ENCODE measurements at places on chromosomes 4 and X. TPM values are rescaled to one million over a fixed set of nuclear protein-coding genes. Genes with fewer than 3 reads are reported as not detected.

Gene NAT8L
- 1.8 TPM for total RNA-seq

Gene TRIM75
- total RNA-seq = not detected

Gene TLL1
- 9.0 TPM for total RNA-seq

Gene PWWP3B
- 18.0 TPM for total RNA-seq

Gene F9
- total RNA-seq = not detected

Gene FAM241A
- 2.4 TPM for total RNA-seq

Gene SERTM2
- total RNA-seq = not detected

Gene GAB1
- 94.6 TPM for total RNA-seq

DNA sequence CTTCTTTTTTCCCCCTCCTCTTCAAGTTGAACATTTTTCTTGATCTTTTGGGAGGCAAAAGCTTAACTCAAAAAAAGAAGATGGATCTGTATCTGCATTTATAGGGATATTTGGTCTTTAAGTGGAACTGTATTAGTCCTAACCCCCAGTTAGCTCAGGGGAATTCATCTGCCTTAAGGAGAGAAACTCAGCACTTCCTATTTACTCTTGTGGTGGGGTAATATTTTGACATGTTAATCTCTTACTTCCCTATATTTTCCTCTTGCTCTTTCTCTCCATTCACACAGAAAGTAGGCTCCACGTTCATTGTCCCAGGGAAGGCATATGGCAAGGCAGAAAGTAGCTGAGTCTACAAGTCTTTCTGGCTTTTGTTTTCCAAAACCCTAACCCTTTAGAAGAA lies 5.3 kb downstream of the LRRC66 start:
- no peaks in the 10 kb centered on the region for H3K4me1 ChIP-seq
- no peak overlapping the region for H3K27ac ChIP-seq
- no peaks in the 10 kb centered on the region for H3K27me3 ChIP-seq
- no peak for DNase-seq
- no peak overlapping the region for H3K4me3 ChIP-seq
- H3K36me3 ChIP-seq = peaks cover 39% of the 10 kb centered on the region

GRCh38 chrX:108310506-108310905 lies 127.7 kb downstream of the COL4A6 start:
- no peaks in the 10 kb centered on the region for H3K36me3 ChIP-seq
- H3K4me1 ChIP-seq = no peaks in the 10 kb centered on the region
- DNase-seq = no peak
- no peak overlapping the region for H3K4me3 ChIP-seq

DNA sequence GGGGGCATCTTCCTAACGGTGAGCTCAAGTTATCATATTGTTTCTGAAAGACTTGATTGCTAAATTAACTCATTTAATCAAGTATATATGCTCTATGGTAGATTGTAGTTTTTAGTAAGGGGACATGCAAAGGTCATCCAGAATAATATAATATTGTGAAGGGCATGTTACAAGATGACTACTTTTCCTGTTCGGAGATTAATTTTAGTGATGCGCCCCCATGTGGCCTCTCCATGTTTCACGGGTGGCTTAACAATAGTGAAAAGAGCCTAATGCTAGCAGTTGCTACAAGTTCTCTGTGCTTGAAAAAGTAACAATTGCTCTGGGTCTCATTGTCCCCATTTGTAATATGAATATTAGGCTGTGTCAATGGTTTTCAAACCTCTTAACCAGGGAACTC lies 12.2 kb downstream of the SMPX start:
- no peak overlapping the region for H3K4me3 ChIP-seq
- H3K27ac ChIP-seq = no peak overlapping the region
- H3K36me3 ChIP-seq = no peaks in the 10 kb centered on the region

- H3K4me1 ChIP-seq = no peaks in the 10 kb centered on the region
- H3K4me3 ChIP-seq = no peak overlapping the region
- H3K27ac ChIP-seq = no peak overlapping the region
- no peaks in the 10 kb centered on the region for H3K27me3 ChIP-seq
- H3K36me3 ChIP-seq = peaks cover 71% of the 10 kb centered on the region
These were observed 69.4 kb downstream of the PDS5A start for GRCh38 chr4:39908284-39908683.

DNA sequence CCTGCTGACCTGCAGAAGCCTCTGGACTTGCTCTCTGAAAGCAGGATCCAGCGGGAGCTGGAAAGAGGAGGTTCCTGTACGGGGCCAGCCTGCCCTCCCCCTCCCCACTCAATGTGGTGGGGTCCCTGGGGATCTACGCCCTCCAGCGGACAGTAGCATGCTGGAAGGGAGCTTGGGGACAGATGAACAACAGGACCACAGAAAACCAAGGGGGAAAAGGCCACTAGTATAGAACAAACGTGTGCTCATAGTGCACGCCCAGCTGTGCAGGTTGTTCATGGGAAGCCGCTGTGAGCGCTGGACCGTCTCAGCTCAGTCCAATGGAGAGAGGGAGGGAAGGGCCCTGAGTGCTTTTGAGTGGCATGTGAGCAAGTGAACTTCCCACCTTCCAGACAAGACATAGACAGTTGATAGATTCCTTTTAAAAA lies 15.8 kb downstream of the HMX1 start:
- no peak for DNase-seq
- H3K27me3 ChIP-seq = peaks cover 79% of the 10 kb centered on the region
- no peaks in the 10 kb centered on the region for H3K36me3 ChIP-seq
- no peak overlapping the region for H3K27ac ChIP-seq

DNA sequence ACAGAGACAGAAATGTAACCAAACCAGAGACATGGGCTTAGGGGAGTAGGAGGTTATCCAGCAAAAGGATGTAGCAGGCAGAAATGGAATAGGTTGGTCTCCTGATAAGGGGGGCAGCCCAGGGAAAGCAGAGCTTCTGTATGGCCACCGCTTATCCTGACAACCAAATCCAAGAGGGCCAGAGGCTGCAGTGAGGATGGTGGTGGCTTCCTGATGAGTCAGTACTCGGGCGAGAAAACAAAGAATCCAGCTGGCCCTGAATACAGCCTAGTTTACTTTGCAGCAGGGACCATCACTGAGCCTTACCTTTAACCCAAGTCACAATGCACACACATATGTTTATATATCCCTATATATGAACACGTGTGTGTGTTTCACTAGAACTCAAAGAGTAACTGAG lies 129.7 kb upstream of the FTHL17 start:
- no peaks in the 10 kb centered on the region for H3K4me1 ChIP-seq
- no peak overlapping the region for H3K4me3 ChIP-seq
- no peaks in the 10 kb centered on the region for H3K36me3 ChIP-seq

- H3K4me3 ChIP-seq = no peak overlapping the region
- no peaks in the 10 kb centered on the region for H3K27me3 ChIP-seq
- no peak overlapping the region for H3K27ac ChIP-seq
- H3K4me1 ChIP-seq = no peaks in the 10 kb centered on the region
- no peaks in the 10 kb centered on the region for H3K36me3 ChIP-seq
These were observed 191.9 kb upstream of the MAB21L2 start for GRCh38 chr4:150389896-150390530.

DNA sequence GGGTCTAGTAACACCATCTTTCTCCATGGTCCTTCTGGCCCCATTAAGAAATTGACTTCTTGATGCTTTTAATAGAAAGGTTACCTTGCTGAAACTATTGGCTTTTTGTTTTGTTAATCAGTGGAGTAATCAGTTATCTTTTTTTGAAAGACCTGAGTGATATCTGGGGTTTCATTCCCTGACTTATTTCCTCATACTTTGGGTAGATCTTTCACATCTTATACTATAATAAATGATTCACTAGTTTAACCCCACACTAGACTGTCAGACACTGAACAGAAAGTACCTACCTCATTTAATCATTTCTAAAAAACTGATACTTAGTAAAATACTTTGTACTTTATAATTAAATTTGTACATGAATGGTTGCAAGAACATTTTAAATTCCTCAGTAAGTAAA lies 1021.1 kb downstream of the STIM2 start:
- no peaks in the 10 kb centered on the region for H3K36me3 ChIP-seq
- no peak for DNase-seq
- H3K27ac ChIP-seq = no peak overlapping the region

GRCh38 chrX:65451663-65452062 lies 82.9 kb downstream of the LAS1L start:
- no peak for DNase-seq
- H3K36me3 ChIP-seq = no peaks in the 10 kb centered on the region
- H3K4me1 ChIP-seq = no peaks in the 10 kb centered on the region
- no peaks in the 10 kb centered on the region for H3K27me3 ChIP-seq
- H3K4me3 ChIP-seq = no peak overlapping the region
- no peak overlapping the region for H3K27ac ChIP-seq

DNA sequence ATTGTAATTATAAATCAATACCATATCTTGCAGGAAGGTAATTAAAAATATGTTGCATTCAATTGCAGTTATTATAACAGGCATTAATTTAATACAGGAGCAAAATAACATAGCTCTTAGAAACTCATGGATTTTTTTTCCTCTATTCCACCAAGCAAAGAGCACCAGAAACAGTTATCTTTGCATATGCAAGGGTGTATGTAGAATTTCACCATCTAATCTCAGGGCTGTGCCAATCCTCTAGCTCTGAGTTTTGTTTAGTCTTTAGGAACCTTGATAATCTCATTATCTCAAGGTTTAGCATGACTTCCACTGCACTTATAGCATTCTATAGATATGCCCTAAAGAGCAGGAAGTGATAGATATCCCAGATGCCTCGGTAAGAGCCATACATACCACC lies 197.5 kb downstream of the VEGFC start:
- H3K27me3 ChIP-seq = no peaks in the 10 kb centered on the region
- H3K4me3 ChIP-seq = no peak overlapping the region
- H3K36me3 ChIP-seq = no peaks in the 10 kb centered on the region
- H3K4me1 ChIP-seq = no peaks in the 10 kb centered on the region
- DNase-seq = no peak

- no peaks in the 10 kb centered on the region for H3K36me3 ChIP-seq
- no peaks in the 10 kb centered on the region for H3K27me3 ChIP-seq
- H3K4me3 ChIP-seq = no peak overlapping the region
- H3K27ac ChIP-seq = no peak overlapping the region
- no peaks in the 10 kb centered on the region for H3K4me1 ChIP-seq
- no peak for DNase-seq
These were observed 55.5 kb downstream of the SMIM20 start for GRCh38 chr4:25969374-25970155.

DNA sequence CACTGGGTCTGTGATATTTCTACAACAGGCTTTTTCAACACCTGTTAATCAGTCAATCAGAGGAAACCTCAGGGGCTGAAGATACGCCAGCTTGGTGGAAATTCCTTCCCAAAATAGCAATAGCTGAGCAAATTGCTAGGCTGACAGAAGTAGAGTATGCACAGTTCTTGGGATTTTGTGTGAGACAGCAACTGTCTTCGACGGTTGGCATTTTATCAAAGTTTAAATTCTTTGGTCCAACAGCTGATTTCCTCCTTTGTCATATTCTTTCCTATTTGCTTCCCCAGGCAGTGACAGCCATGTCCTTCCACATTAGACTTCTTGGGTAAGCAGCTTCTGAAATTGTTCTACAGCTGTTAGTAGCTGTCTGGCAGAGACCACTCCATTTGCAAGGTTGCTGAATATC lies 8.0 kb upstream of the PALLD start:
- H3K4me3 ChIP-seq = no peak overlapping the region
- no peaks in the 10 kb centered on the region for H3K36me3 ChIP-seq
- no peak for DNase-seq
- no peaks in the 10 kb centered on the region for H3K4me1 ChIP-seq

GRCh38 chrX:112078606-112079005 lies 4.0 kb downstream of the TRPC5 start:
- no peaks in the 10 kb centered on the region for H3K4me1 ChIP-seq
- no peak overlapping the region for H3K27ac ChIP-seq
- no peak for DNase-seq
- no peak overlapping the region for H3K4me3 ChIP-seq
- H3K36me3 ChIP-seq = no peaks in the 10 kb centered on the region

- peaks cover 45% of the 10 kb centered on the region for H3K36me3 ChIP-seq
- no peak overlapping the region for H3K27ac ChIP-seq
- no peak for DNase-seq
- H3K4me1 ChIP-seq = peaks cover 33% of the 10 kb centered on the region
- H3K27me3 ChIP-seq = no peaks in the 10 kb centered on the region
These were observed 700 bp downstream of the SLC26A1 start for GRCh38 chr4:992297-993110.

DNA sequence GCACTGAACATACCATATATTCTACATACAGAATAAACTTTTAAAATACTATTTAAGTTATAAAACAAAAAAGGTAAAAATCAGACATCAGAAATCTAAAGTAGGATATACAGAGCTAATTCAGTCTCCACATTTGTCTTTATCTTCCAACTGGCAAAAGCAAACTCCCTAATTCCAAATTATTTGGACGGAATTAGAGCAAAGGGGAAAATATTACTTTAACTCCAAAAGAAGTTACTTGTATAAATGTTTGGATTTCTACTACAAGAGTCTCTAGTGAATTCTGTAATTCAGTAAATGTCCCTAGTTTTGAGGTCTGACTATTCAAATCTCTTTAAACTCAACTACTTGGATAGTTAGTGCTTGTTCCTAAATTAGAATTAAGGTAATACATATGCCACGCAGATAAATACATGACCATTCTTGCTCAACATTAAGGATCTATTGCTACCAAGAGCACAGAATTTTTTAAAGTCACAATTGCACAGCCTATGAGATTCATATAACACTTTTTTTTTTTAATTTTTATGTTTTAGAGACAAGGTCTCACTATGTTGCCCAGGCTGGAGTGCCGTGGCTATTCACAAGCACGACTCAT lies 7.3 kb downstream of the ZNF280C start:
- H3K4me3 ChIP-seq = no peak overlapping the region
- no peaks in the 10 kb centered on the region for H3K36me3 ChIP-seq
- no peaks in the 10 kb centered on the region for H3K4me1 ChIP-seq
- no peak for DNase-seq
- no peaks in the 10 kb centered on the region for H3K27me3 ChIP-seq
- H3K27ac ChIP-seq = no peak overlapping the region

DNA sequence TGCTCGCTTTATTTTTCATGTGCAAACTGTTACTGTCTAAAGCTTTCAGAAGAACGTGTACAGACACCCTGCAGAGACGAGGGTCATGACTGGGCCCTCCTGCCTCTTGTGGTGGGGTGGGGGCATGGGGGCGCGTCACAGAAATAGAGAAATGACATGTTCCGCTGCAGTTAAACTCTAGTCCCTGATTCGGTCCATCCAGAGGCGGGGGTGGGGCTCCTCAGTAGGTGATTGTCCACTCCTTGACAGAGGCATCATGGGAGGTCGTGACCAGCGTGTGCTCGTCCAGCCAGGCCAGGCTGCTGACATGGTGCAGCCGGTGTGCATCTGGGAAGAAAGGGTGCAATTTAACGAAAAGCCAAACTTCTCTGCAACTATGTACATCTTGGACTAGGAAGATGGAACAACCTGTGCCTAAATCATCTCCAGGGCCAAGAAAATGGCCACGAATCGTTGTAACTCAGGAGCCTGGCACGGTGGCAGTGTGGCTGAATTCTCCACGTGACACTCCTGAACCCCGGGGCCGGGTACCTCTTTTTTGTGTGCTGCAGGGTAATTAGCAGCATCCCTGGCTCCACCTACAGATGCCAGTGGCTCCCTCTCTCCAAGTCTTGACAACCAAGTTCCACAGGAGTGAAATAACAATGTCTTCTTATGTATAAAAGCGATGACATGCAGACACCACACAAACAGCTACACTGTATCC lies 41.3 kb downstream of the WDR1 start:
- DNase-seq = no peak
- peaks cover 8% of the 10 kb centered on the region for H3K36me3 ChIP-seq
- no peak overlapping the region for H3K4me3 ChIP-seq
- H3K27me3 ChIP-seq = no peaks in the 10 kb centered on the region
